Activated CD8-positive, alpha-beta memory T cell treated with anti-CD3 and anti-CD28 coated beads for 4 hours (primary cell): ENCODE measurements at places on chromosomes 6 and 20.

DNA sequence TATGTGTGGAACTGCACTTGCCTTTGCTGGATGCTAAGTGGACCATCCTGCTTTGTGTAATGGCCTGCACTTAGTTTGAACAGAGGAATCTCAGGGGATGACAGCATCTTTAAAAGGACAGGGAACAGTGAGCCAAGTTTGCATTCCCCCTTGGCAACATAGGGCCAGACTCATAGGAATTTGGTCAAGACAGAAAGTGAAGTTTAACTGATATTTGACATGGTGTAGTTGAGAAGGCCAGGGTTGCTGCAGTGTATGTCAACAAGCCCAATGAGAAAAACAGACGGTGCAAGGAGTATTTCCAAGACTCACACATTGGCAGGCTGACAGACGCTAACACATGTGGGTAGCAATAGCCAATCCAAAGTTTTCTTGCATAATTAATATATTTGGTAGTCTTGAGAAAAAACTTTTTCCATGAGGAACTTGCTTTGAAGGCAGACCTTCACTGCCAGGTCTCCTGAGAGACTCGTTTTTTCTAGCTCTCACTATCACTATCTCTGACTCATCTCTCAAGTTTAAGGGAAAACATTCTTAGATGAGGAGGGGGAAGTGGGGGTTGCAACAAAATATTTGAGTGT lies 213.8 kb downstream of the IBTK start:
- DNase-seq = no peak

DNA sequence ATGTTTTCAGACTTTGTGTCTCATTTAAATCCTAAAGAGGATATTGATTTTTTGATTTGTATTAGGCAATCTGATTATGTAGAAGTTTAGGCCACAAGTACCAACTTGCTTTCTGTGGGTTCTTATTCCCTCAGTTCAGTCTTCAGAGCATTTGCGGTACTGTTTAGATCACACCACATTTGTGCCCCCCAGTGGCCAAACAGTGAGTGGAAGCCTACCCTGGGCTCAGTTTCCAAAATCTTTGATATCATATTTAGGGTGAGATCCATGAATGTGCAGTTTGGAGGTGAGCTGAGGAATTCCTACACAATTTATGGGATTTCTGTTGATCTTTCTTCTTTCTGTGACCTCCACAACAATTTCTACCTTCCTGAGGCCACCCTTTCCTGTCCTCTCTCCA lies 92.3 kb upstream of the FUT9 start:
- DNase-seq = no peak

GRCh38 chr6:39274471-39274870 lies 39.7 kb downstream of the KCNK17 start:
- DNase-seq = no peak

DNA sequence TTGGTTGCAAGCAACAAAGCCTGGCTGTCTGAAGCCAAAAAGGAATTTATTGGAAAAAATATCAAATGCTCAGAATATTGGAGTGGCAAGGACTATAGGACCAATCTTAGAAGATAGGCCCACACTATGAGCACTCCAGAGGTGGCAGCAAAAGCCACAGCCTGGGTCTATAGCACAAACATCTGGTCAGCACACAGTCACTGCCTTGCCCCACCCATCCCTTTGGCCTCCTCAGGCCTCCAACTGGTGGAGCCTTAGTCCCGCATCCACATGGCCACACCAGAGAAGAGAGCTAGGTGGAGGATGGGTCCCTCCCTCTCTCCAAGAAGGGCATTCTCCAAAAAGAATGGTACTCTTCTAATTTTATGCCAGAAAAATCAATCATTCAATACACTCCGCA lies 14.0 kb downstream of the NUDT3 start:
- DNase-seq = no peak

- no peak for DNase-seq
These were observed 271.2 kb downstream of the PRL start for GRCh38 chr6:22025468-22026163.

DNA sequence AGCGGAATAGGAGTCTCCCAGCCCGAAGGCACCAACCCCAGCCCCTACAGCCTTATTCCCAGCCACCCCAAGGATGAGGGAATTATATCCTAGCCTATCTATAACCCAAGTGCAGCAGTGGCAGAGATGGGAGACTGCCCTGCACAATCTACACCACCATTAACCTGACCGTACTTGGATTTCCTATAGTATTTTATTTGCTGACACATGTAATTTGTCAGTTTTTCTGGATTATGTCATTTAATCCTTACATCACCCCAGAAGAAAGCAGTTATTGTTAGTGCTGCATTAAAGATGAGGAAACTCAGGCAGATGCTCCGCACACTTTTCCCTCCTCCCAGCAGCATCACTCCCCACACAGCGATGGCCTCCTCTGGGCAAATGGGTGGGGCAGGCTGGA lies 6.0 kb downstream of the BFSP1 start:
- DNase-seq = no peak

GRCh38 chr20:58959652-58960051 lies 21.4 kb upstream of the NELFCD start:
- DNase-seq = no peak

DNA sequence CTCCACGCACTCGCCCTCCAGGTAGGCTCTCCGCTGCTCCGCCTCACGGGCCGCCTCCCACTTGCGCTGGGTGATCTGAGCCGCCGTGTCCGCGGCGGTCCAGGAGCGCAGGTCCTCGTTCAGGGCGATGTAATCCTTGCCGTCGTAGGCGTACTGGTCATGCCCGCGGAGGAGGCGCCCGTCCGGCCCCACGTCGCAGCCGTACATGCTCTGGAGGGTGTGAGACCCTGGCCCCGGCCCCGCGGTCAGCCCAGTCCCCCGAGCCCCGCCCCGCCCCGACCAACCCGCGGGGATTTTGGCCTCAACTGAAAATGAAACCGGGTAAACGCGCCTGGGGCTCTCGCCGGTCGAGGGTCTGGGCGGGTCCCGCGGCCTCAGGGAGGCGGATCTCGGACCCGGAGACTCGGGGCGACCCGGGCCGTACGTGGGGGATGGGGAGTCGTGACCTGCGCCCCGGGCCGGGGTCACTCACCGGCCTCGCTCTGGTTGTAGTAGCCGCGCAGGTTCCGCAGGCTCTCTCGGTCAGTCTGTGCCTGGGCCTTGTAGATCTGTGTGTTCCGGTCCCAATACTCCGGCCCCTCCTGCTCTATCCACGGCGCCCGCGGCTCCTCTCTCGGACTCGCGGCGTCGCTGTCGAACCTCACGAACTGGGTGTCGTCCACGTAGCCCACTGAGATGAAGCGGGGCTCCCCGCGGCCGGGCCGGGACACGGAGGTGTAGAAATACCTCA lies 598 bp downstream of the HLA-B start:
- DNase-seq = no peak

DNA sequence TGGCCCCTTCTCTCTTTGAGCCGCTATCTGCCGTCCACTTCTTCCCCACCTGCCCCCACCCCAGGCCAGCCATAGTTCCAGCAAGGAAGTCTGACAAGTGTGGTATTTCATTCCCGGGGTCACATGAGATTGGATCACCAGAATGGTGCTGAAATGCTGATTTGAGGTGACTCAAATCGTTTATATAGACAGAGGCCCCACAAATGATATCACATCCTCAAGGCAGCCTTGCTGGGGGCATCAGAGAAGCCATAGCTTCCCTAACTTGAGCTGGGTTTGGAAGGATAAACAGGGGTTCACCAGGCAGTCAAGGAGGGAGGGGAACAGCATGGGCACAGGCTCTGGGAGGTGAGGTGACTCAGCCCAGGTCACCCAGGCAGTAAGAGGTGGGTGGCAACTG lies 9.9 kb downstream of the SDCBP2 start:
- no peak for DNase-seq

- DNase-seq = no peak
These were observed 96.9 kb downstream of the LY86 start for GRCh38 chr6:6685249-6686040.

DNA sequence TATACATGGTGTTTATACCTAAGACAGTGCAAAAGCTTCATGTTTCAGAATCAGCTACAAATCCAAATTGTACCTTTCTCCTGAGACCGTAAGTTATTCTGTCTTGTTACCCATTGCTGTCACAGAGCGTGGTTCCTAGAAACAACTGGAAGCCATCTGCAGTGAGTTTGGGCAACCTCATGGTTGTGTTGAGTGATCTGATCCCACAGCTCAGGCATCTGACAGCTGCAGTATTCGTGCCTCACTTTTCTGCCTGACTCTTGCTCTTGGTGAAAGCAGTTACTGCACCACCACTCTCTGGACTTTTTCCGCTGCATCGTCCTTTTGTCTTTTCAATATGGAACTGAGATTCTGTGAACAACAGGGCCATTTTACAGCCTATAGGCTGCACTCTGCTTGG lies 752.6 kb downstream of the MAFB start:
- DNase-seq = no peak

DNA sequence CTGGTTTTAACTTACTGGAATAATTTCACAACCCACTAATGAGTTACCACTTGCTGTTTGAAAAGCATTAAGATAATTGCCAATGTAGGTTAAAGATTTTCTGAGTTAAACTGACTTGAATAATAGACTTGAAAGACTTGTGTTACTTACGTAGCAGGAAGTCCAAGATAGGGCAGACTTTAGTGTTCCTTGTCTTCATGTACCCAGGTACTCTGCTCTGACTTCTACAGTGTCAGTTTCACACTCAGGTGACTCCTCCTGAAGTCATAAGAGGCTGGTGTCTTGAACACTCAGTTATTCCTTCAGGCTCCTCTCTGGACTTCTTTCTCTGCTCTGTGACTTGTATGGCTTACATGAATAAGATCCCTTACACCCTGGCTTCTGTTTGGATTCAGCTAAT lies 76.3 kb upstream of the SGK1 start:
- no peak for DNase-seq

DNA sequence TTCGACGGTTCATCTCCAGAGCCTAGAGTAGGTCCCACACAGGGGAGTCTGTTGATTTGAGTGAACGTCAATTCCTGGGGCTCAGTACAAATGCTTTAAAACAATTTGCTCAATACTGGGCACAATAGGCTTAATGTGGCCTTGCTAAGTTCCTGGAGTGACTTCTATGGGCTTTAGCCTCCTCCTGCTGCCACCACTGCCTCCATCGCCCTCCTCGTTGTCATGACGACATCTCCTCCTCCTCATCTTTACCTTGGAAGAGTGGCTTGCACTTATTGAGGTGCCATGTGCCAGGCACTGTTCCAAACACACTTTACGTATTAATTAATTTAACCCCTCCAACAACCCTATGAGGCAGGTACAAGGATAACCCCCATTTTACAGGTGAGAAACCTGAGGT lies 11.8 kb upstream of the ZMYND8 start:
- DNase-seq = no peak

GRCh38 chr6:83960664-83961063 lies 72.9 kb upstream of the MRAP2 start:
- DNase-seq = no peak

- DNase-seq = no peak
These were observed 89.6 kb upstream of the BEND6 start for GRCh38 chr6:56865081-56865875.

DNA sequence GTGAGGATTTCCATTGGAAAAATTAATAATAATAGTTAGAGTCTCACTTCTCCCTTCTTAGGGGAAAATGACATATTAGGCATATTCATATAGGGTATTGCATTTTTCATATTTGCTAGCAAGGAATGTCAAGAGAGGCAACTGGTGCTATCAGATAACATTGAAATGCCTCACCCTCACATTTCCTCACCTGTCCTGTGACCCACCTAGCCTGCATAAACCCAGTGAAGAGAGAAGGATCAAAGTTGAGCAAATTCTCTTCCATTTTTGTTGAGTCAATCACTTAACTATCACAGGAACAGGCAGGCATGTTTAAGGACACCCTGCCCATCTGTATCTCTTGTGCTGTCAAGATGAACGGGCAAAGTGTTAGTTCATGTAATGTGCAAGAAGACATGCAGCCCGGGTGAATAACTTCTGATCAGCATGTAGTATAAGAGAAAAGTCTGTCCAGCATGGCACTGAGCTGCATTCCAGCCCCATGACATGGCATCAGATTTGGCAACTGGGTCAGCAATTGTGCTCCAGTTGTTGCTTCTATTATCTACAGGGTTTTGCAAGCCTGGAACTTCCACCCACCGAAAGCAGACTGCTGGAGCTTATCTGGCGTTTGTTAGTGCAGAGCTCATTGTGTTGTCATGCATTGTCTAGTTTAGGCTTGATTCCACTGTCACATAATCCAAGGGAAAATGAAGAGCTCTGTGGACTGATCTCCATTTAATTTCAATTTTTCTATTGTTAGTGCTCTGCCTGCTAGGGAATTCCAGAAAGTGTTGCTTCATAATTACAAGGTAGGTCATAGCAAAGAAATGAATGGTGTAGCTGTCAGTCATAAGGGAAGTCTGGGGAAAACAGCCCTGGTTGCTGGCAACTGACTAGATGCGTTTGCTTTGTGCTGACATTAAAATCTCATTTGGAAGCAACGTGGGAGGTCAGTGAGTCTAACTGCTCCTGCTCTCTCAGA lies 138.4 kb upstream of the TNFAIP3 start:
- no peak for DNase-seq

DNA sequence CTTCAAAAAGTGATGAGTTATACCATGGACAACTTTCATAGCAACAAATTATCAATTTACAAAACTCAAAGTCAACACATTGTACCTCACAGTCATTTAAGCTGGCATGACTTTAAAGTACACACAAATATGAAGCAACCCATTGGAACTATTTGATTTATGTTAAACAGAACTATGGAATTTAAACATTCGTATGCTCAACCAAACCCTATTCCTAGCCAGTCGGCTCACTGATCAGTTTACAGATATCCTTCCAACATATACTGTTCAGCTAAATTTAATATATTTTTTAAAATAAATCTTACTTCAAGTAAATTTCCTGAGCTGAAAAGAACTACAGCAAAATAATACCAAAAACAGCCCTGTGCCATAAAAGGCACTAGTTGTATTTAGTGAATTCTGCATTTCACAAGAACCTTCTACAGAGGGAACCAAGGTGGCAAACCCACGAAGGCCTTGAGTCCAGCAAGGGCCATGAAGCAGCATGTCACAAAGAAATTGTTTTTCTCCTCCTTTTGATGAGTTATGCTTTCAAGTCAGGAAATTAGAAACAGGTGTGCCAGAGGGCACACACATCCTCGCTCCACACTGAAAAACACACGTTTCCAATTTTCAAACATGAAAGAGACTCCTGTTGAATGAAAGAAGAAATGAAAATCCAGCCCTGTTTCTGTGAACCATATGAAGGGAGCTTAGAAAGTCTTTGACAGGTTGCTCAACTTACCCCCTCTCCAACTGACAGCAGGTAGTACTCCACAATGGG lies 122.8 kb downstream of the TASP1 start:
- DNase-seq = no peak

GRCh38 chr6:105619971-105620741 lies 217.3 kb upstream of the PREP start:
- no peak for DNase-seq
